Activated CD8-positive, alpha-beta memory T cell treated with anti-CD3 and anti-CD28 coated beads for 1 hour (primary cell): ENCODE measurements at places on chromosomes 5 and 9.
A peak's percentile ranks its signal among the peaks of the same experiment; 100 is the strongest.

GRCh38 chr5:132456296-132456986 is 34.1 kb downstream of the IRF1 start:
- DNase-seq = peak; percentile 44

DNA sequence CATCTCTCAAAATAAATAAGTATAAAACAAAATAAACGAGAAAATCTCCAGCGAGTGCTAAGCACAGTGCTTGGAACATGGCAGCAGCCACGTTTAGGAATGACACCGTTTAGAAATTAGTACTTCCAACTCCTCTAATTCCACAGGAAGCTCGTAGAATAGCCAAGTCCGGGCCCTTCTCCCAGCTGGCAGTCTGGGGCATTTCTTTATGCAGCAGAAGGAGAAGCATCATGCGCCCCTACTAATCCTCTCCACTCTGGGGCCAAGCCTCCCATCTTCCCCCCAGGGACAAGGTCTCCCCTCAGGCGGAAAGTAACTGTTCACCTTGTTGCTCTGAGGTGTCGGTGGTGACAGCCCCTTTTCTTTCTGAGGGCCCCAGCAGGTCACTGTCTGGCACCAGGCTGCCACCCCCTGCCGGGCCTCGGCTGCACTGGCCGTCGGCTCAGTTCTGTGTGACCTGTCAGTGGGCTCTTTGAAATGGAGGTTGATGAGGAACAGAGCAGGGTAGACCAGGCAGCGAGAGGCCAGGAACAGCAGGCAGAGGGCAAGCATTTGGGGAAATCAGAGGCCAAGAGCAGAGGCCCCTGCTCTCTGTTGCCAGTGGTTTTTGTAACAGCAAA is 113.5 kb upstream of the WWC1 start:
- no peak for DNase-seq

GRCh38 chr5:50875002-50875344 is 208.5 kb downstream of the PARP8 start:
- no peak for DNase-seq

DNA sequence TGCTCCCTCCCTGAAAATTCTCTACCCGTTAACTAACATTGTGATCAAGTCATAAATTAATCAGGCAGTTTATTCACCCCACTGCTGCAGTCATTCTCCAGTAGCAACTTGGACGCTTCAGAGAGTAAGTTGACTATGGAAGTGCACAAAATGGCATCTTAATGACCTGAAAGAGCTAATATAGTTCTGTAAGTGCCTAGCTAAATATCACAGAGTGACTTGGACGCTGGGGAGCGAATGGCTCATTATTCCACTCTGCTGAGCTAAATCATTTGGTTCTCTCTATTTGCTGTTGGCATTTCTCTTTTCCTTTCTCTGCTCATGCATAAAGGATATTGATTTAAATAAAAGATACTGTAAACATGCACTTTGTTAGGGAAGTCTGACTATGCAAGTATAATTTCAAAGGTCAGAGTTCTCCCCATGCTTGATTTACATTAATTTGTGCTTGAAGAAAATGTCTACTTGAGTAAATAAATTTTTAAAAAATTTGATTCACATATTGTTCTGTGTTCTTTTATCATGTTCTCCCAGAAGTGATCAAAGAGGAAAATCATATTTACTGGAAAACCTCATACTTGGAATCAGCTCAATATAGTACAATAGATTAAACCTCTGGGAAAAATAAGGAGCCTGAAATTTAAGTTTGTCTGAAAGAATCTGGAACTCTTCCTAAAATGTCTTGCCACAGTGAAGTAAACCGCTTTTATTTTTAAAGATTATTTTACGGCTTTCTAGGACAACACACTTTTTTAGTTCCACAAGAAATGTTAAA is 169.5 kb upstream of the HAPLN1 start:
- DNase-seq = no peak

DNA sequence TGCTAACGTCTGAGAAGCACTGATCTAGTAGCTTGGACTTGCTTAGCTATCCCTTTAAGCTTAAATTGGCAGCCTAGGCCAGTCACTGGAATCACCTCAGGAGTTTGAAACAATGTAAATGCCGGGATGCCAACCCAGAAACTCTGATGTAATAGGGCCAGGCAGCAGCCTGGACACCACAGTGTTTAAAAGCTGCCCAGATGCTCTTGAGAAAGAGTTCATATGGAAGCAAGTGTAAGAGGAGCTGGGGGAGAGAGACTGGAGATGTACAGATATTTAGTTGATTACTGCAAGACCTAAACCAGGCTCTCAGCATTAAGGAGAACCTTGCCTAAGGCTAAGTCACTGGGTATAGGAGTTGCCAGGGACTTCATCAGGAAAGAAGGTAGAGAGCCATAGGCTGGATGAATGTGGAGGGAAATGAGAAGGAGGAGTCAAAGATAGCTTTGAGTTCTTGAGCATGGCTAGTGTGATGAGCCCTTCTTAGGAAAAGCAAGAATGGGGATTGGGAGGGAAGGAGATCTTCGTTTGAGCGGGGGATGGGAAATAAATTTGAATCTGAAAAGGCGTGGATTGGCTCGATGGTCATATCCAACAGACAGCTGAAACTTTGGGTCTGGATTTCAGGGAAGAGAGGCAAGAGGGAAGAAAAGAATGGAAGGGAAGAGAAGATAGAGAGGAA is 392.9 kb upstream of the WWC1 start:
- DNase-seq = no peak

GRCh38 chr9:111866976-111867375 is 29.6 kb upstream of the UGCG start:
- DNase-seq = no peak

DNA sequence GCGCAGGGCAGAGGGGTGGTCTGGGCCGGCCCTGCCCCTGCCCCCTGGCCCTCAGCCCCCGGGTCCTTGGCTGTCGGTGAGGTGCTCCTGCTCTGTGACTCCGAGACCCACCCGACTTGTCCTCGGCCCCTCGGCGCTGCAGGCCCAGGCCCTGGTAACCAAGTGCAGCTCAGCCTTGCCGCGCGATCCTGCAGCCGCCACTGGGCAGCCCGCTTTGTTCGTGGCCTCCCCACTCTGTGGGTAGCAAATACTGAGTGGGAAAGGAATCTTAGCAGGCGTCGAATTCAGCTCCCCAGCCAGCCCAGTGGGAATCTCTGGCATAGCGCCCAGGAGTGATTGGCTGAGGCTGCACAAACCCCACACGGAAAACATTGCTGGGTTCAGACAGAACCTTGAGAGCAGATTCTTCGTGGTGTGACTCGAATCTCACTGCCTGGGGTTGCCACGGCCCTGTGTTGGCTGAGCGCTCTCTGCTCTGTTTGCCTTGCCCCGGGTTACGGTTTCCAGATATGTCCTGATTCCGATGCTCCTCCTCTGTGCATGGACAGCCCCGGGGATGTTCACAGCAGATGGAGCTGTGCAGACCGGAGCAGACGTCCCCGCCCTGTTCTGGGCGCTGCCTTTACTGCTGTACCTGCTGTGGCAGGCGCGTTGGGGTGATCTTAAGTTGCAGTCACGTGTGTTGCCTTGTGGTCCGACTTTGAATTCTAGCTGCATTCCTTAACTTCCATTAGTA is 13.4 kb upstream of the EXOC3 start:
- DNase-seq = no peak

DNA sequence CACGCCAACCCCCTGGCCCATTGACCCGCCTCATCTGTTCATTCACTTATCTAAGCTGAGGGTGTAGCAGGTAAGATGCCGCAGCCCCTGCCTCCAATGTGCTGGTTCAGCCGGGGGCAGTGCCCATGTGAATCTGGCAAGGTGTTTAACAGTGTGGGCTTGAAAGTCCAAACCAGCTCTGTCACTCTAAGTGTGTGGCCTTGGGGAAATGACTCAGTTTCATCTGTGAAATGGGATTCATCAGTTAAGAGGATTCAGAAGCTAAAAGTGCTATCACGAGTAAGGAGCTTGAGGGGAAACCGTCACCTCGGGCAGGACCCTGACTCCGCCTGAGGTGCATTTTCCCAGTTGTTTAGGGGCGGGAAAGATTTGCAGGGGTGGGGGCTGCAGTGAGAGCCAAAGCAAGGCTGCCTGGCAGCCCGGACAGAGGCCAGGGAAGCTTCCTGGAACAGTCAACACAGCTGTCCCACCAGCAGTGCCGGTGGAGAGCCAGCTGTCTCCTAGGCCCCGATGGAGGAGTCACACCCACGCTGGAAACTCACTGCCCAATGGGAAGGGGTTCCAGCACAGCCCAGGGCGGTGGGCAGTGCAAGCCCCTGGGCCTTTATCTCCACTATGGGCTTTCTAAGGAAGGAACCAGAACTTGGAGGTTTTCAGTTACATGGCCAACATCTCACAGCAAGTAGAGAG is 9.7 kb upstream of the URM1 start:
- DNase-seq = no peak

DNA sequence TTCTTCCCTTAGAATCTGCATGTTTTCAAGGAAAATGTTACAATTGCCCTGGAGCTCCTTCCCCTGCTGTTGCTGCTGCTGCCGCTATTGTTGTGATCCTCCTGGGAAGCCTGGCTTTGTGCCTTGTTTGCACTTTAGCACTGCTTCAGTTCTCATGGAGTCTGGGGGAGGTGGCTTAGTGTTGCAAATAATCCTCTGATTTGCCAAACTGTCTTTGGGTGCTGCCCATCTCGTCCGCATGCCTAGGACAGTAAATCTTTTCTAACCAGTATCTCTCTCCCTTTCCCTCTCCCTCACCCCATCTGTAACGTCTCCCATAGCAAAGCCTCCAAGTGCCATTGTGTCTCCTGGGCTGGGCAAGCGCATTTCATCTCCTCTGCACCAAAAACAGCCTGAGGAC is 30.3 kb downstream of the FAM240B start:
- DNase-seq = no peak

GRCh38 chr9:35510754-35511428 is 21.0 kb downstream of the RUSC2 start:
- no peak for DNase-seq

- DNase-seq = no peak
These were observed 36.1 kb downstream of the TAF11L14 start for GRCh38 chr5:17670353-17670752.

GRCh38 chr9:1837453-1838084 is 177.6 kb upstream of the SMARCA2 start:
- no peak for DNase-seq

- DNase-seq = no peak
These were observed 54.0 kb downstream of the PCA3 start for GRCh38 chr9:76818271-76818670.

- no peak for DNase-seq
These were observed 44.3 kb upstream of the PLPP6 start for GRCh38 chr9:4617752-4618151.

GRCh38 chr9:16145196-16145950 is 592.5 kb downstream of the CCDC171 start:
- no peak for DNase-seq

DNA sequence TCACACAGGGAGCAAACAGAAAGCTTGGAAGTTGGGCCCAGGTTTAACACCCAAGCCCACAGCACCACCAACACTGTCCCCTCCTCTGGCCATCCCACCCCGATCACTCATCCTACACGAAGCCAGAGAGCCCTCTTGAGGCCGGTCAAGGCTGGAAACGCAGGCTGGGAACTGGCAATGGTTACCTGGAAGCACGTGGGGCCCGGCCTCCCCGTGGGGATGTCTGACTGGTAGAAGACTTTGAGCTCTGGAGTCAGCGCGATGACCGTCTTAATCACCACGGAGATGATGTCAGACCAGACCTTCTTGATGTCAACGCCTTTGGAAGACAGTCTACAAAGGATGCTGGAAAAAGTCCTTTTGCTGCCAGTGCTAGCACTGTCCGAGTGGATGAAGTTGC is 104.1 kb downstream of the TTLL11 start:
- DNase-seq = no peak

DNA sequence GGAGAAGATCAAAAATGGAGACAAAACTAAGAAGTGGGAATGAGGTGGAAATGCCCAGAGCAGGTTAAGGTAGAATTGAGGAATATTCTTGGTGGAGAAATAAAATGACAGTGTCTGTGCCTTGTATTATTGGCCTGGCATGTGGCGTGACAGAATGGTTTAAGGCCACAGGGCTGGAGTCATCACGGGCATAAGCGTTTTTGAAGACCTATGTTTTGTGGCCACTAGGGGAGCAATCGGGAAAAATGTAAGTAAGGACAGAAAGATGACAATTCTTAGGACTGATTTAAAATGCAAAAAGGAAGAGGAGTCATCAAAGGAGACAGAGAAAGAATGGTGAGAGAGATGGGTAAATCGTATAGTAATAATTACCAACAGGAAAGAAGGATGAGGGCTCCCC is 72.2 kb upstream of the EPB41L4A start:
- no peak for DNase-seq

DNA sequence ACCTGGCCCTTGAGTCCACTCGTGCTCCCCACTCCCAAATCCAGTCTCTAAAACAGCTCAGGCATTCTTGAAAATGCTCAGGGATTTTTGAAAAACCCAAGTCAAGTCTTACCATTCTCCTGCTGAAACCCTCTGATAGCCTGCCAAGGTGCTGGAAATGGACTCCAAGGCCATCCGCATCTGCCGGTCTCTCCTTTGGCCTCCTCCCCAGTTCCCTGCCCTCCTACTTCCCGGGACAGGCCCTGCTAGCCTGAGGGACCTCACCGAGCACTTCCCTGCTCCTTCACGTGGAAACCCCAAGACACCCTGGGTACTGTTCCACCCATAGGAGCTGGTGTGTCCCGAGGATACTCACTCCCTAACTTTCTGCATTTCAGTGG is 49.8 kb upstream of the GADD45G start:
- no peak for DNase-seq

DNA sequence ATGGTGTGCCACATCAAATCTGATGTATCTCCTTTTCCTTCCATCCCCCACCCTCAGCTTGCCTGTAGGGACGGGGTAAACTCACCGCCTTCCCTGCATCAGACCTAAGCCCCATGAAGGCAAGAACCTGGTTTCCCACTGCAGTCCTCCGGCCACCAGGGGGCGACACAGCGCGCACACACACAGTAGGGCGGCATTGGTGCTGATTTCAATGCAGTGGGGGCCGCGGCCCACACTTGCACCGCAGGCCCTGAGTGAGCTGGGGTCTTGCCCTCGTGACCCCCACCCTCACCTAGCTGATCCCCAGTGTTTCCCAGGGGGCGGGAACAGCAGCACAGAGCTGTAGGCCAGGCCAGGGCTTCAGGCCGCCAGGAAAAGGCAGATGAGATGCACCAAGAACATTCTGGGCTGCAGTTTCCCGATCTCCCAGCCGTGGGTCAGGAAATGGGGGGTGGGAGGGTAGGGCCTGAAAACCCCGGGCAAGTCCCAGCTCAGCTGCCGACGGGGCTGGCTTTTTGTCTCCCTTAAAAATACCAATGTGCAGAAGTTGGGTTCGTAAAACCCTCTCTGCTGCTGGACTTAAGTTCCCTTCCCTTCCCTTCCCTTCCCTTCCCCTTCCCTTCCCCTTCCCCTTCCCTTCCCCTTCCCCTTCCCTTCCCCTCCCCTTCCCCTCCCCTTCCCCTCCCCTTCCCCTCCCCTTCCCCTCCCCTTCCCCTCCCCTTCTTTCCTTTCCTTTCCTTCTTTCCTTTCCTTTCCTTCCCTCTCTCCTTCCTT is 19.5 kb downstream of the FAM163B start:
- DNase-seq = peak; percentile 8
